ENCODE measurements at places on chromosomes 4 and X.

- DNase-seq = peak; percentile 63
These were observed 15.9 kb downstream of the TMEM165 start for GRCh38 chr4:55411621-55412020.

DNA sequence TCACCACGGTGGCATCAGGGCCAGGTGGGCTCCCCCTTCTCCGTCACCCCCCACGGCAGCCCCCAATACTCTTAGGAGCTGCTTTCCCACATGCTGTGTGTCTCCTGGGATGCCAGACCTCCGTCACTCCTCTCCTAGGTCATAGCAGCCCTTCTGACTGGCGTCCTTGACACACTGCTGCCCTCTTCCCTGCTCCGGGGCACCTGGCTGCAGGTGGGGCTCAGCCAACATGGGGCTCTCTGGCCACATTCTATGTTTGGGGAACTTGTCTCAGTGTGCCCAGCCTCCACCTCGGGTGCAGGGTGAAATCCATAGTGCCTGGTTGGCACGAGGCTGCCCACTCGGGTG, 13.8 kb downstream of the TMEM175 start:
- DNase-seq = no peak

GRCh38 chr4:125522992-125523391, 208.2 kb downstream of the FAT4 start:
- DNase-seq = no peak

DNA sequence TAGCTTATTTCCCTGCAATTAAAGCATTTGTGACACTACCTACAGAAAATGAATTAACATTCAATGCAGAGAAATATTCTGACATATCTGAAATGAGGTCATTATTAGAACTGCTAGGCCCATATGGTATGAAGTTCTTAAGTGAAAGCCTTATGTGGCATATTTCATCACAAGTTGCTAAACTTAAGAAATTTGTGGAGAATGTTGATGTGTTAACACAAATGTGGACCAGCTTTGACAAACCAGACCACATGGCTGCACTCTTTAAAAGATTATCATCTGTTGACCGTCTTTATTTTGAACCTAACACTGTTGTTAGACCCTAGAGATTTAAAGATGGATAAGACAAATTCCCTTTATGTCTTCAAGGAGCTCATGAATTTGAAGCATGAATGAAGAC, 1024.1 kb downstream of the RPA4 start:
- DNase-seq = no peak

DNA sequence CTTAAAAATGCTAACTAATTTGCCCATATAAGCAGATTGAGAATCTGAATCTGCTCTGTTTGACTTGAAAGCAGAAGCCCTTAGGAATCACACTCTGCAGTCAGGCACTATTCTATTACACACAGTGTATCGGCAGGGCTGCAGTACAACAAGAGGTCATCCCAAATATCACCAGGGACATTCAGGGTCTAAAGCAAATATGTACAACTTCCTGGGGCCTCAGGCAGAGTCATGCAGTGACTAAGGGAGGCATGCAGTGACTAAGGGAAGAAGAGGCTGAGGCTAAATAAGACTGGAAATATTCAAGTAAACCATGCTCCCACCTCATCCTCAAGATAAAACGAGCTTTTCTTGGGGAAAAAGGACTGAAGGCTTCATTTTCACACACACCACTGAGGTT, 20.9 kb downstream of the MAPK10 start:
- no peak for DNase-seq

DNA sequence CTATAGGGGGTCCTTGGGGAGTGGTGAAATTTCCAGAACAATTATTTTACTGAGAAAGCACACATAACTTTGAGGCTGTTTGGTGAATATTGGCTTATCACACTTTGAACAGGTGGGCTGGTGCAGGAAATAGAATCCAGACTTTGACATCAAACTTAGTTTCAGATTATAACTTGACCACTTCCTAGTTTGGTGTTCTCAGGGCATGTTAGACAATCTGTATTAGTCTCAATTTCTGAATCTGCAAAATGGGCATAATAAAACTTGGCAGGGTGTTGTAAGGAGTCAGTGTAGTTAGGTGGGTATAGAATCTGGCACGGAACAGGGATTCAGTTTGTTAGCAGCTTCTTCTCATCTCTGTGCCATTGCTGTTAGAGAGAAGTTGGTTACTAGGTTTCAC, 43.3 kb upstream of the MBNL3 start:
- no peak for DNase-seq

- DNase-seq = no peak
These were observed 70.9 kb downstream of the NDST4 start for GRCh38 chr4:115042496-115042895.

- DNase-seq = no peak
These were observed 39.7 kb upstream of the DCLK2 start for GRCh38 chr4:150038335-150039076.

- DNase-seq = no peak
These were observed 158.1 kb downstream of the BCOR start for GRCh38 chrX:39939678-39940077.

GRCh38 chr4:82136161-82136801, 237.5 kb downstream of the HNRNPD start:
- DNase-seq = peak; percentile 5

DNA sequence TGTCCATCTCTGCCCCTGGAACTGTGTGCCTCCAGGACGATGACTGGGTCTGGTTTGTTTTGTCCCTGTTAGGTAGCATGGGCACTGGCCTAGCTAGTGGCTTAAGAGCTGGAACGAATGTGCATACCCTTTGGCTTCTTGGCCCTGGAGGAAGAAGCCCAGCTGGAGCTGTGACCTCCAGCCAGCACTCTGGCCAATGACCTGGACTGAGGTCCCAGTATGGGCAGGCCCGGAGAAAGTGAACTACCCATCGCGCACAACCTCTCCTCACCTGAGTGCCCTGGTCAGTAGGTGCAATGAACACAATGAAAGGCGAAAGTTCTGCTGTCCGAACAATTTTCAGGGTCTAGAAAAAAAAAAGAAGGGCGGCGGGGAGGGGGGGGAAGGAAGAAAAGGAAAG, 18.3 kb downstream of the DKC1 start:
- no peak for DNase-seq

DNA sequence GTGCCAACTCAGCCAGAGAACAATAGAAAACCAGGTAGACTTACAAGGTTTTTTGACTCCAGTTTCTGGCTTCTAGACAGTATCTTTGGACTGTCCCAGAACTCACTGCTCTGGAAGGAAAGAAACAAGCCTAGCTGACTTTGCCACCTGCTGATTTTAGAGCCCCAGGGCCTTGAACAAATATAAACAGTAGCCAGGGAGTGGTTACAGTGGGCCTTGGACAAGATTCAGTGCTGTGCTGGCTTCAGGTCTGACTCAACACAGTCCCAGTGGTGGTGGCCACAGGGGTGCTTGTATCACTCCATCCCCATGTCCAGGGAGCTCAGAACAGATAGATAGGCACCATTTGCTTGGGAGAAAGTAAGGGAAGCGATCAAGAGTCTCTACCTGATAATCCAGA, 694.1 kb upstream of the ADGRL3 start:
- DNase-seq = no peak

DNA sequence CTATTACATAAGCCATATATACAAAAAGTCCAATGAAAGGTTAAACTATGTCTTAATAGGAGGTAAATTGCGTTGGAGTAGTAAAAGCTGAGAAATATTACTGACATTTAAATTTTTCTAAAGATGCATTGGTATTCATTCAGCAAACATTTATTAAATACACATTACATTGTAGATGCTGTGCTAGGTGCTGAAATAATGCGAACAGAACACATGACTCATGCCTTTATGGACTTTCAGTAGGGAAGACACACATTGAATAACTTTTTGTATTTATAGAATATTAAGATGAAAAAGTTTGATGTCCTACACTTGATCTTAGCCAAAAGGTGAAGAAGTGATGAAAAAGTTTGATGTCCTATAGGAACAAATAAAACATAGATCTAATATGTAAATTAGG, 871.1 kb upstream of the SLIT2 start:
- DNase-seq = no peak

DNA sequence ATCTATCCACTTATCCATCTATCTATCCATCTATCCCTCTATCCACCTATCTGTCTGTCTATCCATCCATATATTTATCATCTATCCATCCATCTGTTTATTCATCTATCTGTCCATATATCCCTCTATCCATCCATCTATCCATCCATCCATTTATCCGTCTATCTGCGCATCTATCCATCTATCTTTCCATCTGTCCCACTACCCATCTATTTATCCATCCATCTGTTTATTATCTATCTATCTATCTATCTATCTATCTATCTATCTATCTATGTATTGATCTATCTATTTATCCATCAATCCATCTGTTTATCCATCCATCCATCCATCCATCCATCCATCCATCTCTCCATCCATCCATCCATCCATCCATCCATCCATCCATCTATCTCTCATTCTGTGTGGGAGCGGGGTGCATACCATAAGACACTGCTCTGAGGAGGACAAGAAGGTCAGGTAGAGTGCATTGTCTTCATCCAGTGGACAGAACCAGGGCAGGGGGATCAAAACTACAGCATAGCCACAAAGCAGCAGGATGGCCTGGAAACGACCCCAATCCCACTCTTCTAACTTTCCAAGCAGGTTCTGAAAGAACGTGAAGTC, 53.2 kb upstream of the ENPP6 start:
- DNase-seq = no peak

DNA sequence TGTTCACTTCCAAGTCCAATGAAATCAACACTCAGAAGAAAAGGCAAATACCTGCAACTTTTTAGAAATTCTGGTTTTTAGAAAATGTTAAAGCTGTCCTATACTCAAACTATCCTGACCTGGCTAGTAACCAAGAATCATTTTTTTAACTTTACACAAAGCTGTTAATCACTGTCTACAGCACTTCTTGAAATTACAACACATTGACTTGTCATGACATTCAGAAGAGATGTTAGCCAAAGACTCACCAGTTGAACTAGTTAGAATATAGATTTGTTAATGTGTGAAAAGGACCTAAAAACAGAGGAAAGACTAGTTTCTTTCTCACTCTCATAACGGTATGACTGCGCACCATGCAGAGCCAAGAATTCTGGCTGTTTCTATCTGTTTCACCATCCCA, 98.8 kb downstream of the COX18 start:
- DNase-seq = no peak

- DNase-seq = peak; percentile 5
These were observed 154.5 kb downstream of the MSN start for GRCh38 chrX:65821721-65822496.

- no peak for DNase-seq
These were observed 267.0 kb downstream of the FRMPD4 start for GRCh38 chrX:12405306-12405705.

- no peak for DNase-seq
These were observed 194.4 kb upstream of the PCDH7 start for GRCh38 chr4:30525662-30526315.

GRCh38 chr4:132651196-132651595, 497.9 kb upstream of the PCDH10 start:
- DNase-seq = no peak

GRCh38 chr4:145216535-145216934, 36.1 kb upstream of the OTUD4 start:
- DNase-seq = peak; percentile 15

- DNase-seq = no peak
These were observed 167.6 kb upstream of the ANK2 start for GRCh38 chr4:112881842-112882241.

- DNase-seq = peak; percentile 86
These were observed 39.1 kb upstream of the ANXA3 start for GRCh38 chr4:78512357-78512920.

GRCh38 chr4:115537387-115537786, 424.0 kb upstream of the NDST4 start:
- peak; percentile 5 for DNase-seq

GRCh38 chr4:88690355-88690754, 7.3 kb downstream of the NAP1L5 start:
- DNase-seq = no peak

DNA sequence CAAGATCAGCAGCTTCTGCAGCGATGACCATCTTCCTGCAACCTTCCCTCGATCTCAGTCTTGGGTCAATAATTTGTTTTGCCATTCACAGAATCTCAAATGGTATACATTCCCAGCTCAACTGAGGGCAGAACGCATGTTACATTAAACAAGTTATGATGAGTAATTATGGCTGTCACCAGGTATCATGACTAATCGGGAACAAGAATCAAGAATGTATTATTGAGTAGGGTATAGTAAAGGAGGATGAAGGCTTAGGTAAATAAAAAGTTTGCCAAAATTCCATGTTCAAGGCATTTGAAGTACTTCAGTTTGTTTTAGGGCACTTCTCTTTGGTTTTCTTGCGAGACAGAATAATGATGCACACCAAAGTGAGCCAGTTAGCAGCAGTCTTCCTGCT, 194.1 kb downstream of the SH2D1A start:
- no peak for DNase-seq

- peak; percentile 79 for DNase-seq
These were observed 78.1 kb downstream of the RLIM start for GRCh38 chrX:74536152-74536831.

- DNase-seq = no peak
These were observed 333.6 kb upstream of the IGFBP7 start for GRCh38 chr4:57443787-57444186.

DNA sequence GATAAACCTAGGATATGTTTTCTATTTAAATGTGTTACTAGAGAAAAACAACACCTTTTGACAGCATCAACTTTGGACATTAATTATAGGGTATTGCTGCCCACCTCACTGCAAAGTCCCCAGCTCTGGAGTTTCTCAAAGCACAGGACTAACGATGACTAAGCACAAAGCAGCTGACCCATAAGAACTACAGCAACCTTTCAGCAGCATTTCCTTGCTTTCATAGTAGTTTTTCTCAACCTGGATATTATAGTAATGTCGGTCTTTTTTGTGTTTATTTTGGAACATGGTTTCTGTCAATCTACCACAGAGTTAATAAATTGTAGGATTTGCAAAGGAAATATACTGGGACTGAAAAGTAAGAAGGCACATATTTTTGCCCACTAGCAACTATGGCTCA, 21.5 kb downstream of the HHIP start:
- DNase-seq = no peak

GRCh38 chr4:153143527-153144348, 60.5 kb upstream of the TRIM2 start:
- peak; percentile 86 for DNase-seq

- DNase-seq = no peak
These were observed 40.7 kb downstream of the NPY2R start for GRCh38 chr4:155249016-155249566.

- no peak for DNase-seq
These were observed 1.4 kb upstream of the PRPS1 start for GRCh38 chrX:107626916-107627315.

GRCh38 chrX:13223868-13224567, 95.8 kb downstream of the ATXN3L start:
- DNase-seq = peak; percentile 13

GRCh38 chr4:186887291-186887700, 163.6 kb upstream of the FAT1 start:
- no peak for DNase-seq

DNA sequence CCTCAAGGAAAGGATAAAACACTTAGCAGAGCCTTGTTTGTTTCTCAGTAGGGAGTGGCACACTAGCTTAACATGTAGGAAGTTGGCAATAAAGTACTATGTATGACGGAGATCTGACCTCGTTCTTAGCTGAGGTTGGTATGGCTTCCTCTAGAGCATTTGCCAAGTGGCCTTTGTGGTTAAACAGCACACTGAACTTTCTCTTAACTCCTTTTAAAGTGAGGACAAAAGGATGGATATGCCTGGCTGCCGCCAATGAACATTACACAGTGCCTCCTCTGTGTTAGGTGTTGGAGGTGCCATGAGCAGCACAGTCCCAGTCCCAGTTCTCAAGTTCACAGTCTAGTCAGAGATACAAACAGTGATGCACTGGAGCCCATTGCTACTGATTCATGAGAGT, 54.4 kb downstream of the VGLL1 start:
- DNase-seq = peak; percentile 21

GRCh38 chrX:111123606-111124179, 27.7 kb downstream of the PAK3 start:
- no peak for DNase-seq

All from small intestine (tissue), 16 donors.